Left renal cortex interstitium (tissue), 4 donors: ENCODE measurements at places on chromosomes 4 and X. TPM values are rescaled to one million over a fixed set of nuclear protein-coding genes. Genes with fewer than 3 reads are reported as not detected.

DNA sequence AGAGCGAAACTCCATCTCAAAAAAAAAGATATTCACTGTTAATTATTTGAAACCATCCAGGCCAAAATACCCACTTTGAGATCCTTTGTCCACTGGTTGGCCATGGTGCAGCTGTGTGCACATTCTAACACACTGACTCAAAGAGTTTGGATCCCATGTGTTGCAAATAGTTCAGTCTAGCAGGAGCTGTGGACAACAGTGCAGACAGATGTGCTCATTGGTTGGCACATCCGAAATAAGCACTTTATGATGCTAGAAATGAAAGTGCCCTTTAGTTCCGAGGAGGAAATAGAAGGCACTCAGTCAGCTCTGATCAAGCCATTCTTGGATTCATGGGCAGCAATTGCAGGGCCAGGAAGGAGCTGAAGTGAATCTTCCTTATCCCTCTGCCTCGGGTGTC lies 63.0 kb upstream of the TMEM150C start:
- DNase-seq = no peak

DNA sequence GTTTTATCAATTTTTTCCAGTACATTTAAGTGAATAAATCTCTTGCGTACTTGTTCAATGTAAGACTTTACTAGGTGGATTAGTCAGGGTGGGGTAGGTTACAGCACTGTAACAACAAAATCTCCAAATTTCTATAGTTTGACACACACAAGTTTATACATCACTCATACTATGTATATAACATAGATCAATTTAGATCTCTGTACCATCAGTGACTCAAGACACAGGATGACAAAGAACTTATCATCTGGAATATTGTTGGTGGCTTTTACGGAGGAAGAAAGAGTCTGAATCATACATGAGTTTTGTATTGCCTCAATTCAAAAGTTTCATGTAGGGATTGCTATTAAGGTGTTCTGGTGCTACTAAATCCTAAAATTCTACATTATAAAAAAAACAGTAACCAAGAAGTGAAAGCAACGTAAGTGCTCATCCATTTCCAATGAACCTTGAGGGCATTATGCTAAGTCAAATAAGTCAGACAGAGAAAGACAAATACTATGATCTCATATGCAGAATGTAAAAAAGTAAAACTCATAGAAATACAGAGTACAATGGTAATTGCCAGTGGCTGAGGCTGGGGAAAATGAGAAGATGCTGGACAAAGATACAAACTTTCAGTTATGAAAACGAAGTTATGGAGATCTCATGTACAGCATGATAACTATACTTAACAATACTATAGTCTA lies 98.0 kb upstream of the DKK2 start:
- DNase-seq = no peak

RHOH gene
- polyA plus RNA-seq = 0.64 TPM

DNA sequence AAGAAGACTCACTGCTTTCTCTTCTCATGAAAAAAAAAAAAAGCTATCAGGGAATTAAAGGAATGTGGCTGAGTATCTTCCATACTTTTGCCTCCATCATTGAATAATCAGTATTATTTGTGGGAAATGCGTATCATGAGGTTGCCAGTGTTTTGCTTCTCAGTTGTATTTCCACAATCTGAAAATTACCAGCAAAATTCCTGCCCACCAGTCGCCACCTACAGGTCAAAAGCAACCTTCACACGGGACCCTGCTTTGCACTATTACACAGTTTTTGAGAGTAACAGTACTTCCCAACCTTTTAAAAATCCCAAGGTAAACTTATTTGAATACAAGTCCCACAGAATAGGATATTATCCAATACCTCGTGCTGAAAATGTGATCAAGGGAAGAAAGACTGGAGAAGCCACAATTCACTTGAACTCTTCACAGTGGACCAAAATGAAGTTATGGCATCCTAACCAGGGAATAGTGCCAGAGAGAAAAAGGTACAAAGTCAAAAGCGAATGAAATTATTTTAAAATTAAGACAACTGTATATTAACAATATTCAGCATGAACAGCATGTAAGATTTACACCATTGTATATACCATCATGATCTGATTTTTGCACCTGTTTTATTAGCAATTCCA lies 30.4 kb downstream of the PGRMC1 start:
- no peak for DNase-seq

EDNRA gene
- polyA plus RNA-seq = 76.2 TPM

DNA sequence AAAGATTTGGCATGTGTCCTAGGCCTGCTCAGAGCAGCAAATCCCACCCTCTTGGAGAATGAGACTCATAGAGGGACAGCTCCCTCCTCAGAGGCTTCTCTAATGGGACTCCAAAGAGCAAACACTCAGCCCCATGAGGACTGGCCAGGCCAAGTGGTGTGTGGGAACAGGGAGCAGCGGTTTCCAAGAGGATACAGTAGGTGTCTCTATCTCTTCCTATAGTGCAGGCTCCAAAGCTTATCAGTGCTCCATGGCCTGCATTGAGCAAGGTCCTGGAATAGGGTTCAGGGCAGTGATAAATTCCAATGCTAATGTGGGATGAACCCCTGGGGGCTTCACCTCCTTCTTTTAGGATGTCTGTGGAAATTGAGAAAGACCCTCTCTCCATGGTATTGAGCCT lies 15.7 kb upstream of the MAGEA10 start:
- DNase-seq = no peak

HSFX2 gene
- polyA plus RNA-seq = 0.49 TPM
